NCI-H226 (cell line): ENCODE measurements at places on chromosomes 1 and 21.
A peak's percentile ranks its signal among the peaks of the same experiment; 100 is the strongest.

DNA sequence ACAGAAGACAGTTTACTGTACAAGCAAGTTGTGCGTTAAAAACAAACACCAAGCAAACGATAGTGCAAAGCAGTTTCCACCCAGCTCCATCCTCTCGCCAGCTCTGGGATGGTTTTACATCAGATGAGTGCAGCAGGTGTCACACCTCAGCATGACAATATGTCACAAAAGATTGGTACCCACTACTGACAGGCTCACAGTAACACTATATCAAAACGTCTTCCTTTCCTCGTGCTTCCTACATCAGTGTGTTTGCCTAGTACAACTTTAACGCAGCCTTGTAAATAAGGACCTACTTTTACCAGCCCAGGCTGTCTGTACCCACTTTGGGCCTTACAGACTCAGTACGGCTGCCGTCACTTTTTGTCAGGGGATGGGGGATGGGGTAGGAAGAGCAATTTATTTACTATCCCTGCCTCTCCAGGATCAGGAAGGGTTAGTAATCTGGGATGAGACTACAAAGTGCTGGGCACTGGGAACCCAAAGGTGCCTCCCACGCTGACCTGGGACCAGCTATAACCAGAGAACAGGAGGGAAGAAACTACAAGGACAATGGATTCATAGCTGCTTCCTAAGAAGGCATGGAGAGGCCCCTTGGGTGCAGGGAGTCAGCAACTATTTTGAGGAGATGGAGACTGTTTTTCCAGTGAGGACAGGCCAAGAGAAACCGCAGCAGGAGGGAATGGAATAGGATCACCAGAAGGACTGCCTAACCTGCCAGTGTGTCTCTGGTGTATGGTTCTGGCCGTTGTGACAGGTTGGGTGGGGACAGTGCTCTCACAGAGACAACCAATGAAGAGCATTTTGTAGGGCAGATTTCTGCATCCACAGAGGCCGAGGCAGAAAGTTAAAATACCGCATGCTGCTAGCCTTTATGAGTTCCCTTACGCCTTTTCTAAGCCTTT lies 30.2 kb downstream of the RUNX3 start:
- DNase-seq, result no peak

DNA sequence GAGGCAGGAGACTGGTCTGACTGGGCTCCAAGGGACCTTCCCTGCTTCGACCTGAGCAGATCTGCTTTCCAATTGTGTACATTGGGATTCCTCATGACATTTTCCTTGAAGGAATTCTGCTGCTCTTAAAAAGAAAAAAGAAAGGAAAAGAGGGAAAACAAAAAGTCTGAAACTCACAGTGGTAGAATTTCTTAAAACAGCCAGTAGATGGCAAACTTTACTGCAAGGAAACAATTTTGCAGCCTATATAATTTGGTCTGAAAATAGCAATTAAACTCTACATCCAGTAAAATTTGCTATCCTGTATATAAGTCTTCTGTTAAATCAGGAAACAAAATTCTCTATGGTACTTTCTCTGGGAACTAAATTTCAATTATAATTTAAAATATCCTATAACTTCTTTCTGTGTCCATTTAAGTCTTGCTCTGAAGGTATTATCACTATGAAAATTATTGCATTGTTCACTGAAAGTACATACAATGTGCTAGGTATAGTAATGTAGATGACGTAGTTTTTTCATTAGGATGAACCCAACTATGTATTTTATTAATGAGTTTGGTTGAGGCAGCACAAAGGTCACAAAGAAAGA lies 59.8 kb downstream of the CRB1 start:
- DNase-seq, result no peak

DNA sequence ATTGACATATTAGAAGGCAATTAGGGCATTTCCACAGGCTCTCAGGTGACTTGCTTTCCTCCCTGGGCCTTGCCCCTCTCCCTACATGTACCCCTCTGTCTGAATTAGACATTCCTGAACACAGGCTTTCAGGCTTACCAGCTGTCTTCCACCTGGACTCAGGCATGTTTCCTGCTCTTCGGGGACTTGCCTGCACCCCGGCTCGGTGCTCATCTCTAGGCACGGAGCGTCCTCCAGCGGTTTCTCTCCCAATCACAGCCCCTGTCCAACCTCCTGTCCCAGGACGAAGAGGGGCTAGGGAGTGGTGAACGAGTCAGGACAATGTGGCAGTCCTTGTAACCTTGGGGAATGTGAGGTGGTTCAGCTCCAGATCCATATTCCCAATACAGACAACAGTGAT lies 4.2 kb downstream of the PROK1 start:
- DNase-seq, result no peak

DNA sequence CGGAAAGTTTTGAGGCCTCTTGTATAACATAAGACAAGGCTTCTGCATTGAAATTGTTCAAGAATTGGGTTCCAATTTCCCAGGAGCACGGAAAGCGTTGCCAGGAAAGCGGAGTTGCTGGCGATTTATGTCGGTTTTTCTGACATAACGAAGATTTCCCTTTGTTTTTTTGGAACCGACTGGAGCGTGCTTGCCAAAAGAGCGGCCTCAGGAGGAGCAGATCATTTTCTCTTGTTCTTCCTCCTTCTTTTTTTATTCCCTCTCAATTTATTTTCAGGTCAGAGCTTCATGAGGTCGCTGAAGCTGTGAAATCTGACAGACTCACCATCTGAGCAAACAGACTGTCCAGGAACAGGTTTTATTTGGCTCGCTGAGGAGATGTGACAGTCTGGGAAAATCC lies 275.5 kb downstream of the CAMTA1 start:
- DNase-seq, result no peak

GRCh38 chr1:20720631-20721091 lies 2.9 kb upstream of the KIF17 start:
- DNase-seq, result no peak

DNA sequence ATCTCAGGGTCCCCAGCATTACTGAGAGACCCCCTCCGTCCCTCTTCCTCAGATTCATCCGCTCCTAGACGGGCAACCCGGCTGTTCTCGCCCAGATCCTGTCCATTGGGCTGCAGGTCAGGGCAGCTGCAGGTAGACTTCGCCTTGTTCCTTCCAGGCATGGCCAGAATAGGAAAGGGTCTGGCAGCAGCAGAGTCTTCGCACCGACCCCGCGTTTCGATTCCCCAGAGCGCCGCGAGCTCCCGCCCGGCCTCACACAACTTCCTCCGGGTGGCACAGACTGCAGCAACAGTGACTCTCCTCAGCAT lies 265 bp downstream of the NRDC start:
- DNase-seq, result no peak

DNA sequence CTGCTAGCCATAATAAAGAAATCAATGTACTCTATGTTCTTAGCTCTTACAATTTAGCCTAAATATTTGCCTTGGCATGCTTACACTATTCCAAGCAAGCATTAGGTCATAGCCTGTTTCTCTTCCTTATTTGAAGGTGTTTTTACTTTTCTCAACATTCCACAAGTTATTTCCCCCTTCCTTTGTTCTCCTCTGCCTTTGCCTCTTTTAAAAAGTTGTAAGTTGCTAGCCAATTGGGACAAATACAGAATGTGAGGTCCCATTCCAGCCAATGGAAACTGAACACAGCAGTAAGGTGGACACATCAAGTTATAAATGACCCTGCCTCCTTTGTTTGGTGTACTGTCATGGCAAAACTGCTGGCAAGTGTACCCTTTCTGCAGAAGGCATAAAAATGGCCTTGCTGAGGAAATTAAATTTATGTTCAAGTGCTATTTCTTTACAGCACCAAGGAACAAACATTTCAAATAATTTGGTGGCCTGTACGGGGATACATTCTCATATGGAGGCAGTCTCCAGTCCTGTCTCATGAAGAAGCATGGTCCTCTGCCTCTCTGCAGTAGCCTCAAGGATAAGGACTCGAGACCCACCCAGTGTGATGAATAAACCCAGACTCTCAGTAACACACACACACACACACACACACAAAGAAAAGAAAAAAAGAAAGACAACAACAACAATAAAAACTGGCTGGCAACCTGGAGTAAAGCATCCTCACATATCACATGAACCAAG lies 28.8 kb upstream of the FMO1 start:
- DNase-seq, result no peak

- peak; percentile 29 for DNase-seq
These were observed 44.8 kb upstream of the SGIP1 start for GRCh38 chr1:66489151-66489550.

DNA sequence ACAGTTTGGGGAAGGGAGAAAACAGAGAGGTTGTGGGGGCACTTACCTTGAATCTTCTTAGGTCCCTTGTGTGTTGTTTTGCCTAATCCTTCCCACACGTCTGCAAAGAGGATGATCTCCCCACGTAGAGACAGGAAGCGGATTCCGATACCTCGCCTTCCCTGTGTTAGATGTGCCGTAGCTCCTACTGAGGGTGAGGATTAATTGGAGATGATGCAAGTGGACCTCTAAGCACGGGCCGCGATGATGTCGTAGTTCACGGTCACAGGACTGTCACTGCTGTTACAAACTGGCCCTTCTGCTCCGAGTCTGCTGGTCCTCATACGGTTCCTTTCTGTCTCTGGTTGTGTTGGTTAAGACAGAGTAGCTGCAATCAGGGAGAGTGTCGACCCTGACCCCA lies 27.7 kb downstream of the GALNT2 start:
- DNase-seq, result no peak

DNA sequence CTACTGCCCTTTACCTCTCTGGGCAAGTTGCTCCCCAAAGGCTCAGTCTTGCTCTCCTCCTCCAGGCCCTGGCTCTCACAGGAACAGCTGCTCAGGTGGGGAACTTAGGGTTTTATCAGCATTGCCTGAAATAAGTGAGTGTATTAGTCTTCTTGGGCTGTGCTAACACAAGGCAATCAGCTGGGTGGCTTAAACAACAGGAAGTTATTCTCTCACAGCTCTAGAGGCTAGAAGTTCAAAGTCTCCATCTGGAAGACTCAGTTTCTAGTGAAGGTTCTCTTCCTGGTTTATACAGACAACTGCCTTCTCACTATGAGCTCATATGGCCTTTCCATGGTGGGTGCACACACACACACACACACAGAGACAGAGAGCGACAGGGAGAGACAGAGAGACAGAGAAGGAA lies 2.8 kb upstream of the CD1C start:
- DNase-seq, result no peak

- DNase-seq, result peak; percentile 29
These were observed 89.5 kb upstream of the CD53 start for GRCh38 chr1:110783292-110783918.

DNA sequence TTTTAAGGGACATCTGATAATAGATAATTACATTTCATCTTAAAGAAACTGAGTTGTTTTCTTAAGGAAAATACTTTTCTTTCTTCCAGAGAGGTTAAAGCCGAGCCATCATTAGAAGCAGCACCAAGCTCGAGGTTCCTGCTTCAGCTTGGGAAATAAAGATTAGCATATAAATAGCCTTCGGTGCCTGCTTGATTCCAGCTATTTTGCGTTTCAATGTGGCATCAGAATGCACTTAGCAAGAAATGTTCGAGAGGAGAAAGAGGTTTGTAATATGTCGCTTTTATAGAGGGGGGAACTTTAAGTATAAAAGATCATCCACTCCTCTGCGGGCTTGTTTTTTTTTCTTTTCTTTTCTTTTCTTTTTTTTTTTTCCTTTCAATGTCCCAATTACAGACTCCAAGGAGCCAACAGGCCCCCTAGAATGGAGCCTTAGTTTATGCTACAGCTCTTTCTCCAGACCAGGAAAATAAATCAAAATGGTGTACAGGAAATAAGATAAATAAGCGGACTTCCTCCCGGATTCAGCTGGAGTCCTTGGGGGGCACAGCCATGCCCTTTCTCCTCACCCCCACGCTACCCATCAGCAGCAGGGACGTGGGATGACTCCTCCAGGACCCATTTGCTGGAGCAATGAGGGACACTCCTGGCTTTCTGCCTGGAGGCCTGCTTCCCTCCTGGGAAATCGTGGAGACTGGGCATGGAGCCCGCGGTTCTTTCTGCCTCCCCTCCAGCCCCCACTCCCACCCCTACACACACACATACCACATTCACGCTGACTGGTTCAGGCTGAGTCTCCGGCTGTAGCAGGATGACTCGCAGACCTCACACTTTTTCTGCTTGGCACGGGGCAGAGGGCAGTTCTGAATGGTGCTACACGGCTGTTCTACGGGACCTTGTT lies 131.6 kb downstream of the RRAGC start:
- DNase-seq, result peak; percentile 95

DNA sequence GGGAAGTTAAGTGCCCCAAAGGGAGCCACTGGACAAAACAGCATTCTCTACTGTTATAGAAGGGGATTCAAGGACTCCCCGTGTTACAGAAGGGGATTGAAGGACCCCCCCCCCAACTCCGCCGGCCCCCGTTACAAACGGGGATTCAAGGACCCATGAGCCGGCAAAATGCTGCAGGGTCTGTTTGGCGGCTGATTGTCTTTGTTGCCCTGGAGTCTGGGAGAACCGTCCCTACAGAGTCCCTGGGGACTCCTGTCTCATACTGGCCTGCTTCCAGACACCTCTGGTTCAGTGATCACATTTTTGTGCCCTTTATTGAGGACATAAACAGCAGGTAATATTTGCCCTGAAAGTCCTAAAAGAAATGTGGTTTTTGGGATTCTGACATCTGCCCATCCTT lies 96.4 kb downstream of the SYF2 start:
- no peak for DNase-seq

DNA sequence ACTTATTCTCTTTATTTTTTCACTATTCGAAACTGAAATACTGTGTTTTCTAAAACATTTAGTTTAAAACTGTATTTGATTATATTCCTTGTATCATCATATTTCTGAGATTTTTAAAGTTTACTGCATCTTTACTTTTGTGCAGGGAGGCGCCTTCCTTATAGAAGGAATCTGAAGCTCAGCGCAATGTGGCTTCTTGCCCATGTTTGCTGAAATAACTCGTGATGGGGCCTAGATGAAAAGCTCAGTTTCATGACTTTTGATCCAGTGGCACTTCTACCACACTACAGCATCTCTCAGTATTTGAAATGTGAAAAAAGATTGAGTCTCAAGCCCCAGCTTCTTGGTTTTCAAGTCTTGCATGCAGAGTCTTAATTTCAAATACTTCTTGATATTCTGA lies 28.4 kb downstream of the CACHD1 start:
- no peak for DNase-seq

- DNase-seq, result no peak
These were observed 4.1 kb upstream of the TTLL10 start for GRCh38 chr1:1169429-1170214.

- no peak for DNase-seq
These were observed 166.5 kb downstream of the TPR start for GRCh38 chr1:186208405-186209129.

- no peak for DNase-seq
These were observed 11.7 kb downstream of the SEMA4A start for GRCh38 chr1:156165083-156165482.
